ENCODE measurements at places on chromosomes 13 and 19.

- no peak for DNase-seq
These were observed 1.8 kb downstream of the SLITRK1 start for GRCh38 chr13:83880275-83881139.

- DNase-seq: no peak
These were observed 563 bp upstream of the GNG7 start for GRCh38 chr19:2703077-2703437.

DNA sequence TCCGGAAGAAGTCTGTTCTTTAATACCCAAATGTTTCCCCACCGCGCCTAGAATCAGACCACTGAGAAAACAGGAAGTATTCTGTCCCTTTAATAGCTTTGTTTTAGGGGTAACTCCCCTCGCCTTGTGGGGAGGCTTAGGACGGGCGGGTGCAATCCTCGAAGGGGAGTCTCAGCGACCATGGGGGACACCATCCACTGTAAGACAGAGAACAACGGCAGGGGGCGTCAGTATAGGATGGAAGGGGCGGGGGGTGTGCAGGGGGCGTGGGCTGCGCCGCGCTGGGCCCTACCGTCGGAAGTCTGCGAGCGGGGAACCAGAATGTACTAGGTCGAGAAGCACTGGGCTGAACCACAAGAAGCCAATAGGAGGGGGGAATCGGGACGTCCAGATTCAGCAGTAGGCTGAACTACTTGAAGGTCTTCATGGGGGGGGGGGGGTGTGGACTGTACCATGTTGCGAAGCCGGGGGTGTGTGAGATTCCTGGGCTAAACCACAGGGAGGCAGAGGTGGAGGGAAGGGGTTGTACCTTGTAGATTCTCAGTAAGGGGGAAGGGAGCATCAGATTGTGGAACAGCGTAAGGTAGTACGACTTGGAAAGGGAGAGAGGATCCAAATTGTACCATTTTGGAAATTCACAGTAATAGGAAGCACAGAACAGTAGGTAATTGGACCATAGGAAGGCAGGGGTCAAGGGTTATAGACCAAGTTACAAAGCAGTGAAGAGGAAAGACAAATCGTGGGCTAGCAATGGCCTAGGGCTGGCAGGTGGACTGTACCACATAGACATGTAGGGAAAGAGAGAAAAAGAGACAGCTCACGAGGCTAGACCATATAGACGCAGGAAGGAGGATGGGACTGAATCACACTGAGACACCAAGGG, 1.0 kb upstream of the DBP start:
- peak; percentile 91 for DNase-seq

- DNase-seq: no peak
These were observed 46.0 kb downstream of the C13orf46 start for GRCh38 chr13:113927661-113928581.

DNA sequence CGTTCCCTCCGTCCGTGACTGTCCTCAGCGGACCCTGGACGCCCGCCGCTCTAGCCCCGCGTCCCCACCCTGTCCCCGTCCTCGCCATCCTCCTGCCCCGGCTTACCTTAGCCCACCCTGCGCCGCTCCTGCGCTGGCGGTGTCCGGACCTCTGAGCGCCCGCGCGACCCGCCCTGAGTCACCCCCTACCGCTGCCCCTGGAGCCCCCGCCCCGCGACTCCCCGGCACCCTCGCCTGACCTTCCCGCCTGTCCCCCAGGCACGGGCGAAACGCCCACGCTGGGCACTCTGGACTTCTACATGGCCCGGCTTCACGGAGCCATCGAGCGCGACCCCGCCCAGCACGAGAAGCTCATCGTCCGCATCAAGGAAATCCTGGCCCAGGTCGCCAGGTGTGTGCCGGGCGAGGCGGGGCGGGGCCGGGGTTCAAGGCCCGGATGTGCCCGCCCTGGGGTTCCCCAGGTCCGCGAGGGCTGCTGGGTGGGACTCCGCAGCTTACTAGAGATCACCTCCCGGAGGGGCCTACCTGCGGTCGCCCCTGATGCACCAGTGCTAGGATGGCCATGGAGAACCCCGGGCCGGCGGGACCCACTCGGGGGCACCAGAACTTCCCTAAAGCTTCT, 5.1 kb downstream of the HMG20B start:
- no peak for DNase-seq

DNA sequence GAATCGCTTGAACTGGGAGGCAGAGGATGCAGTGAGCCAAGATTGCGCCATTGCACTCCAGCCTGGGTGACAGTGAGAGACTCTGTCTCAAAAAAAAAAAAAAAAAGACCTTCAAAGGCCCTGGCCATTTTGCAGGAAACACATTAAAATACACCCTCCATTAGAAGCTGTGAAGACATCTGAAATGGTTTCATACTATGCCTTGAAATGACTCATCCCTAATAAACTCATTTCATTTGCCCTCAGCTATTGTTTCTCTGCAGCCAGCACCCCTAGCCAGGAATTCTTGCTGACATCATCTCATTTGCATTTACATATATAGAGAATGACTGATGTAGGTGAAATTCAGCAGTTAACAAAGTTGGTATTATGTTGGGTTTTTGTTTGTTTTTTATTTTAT, 8.7 kb downstream of the EML2 start:
- no peak for DNase-seq

DNA sequence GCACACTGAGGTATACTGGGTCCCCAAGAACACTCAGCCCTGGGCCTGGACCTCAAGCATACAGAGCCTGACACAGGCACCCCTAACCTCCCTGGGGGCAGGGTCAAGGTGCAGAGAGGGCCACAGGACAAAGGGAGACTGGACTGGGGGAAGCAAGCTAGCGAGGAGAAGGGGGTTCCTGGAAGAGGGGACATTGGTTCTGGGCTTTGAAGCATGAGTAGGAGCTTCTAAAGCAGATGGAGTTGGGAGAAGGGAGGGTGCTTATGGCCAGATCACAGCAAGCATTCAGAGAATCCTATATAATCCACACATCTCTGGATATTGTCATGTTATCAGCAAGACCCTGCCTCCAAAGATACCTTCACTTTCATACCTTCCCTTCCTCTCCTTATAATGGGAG, 3.2 kb downstream of the CIB3 start:
- no peak for DNase-seq

DNA sequence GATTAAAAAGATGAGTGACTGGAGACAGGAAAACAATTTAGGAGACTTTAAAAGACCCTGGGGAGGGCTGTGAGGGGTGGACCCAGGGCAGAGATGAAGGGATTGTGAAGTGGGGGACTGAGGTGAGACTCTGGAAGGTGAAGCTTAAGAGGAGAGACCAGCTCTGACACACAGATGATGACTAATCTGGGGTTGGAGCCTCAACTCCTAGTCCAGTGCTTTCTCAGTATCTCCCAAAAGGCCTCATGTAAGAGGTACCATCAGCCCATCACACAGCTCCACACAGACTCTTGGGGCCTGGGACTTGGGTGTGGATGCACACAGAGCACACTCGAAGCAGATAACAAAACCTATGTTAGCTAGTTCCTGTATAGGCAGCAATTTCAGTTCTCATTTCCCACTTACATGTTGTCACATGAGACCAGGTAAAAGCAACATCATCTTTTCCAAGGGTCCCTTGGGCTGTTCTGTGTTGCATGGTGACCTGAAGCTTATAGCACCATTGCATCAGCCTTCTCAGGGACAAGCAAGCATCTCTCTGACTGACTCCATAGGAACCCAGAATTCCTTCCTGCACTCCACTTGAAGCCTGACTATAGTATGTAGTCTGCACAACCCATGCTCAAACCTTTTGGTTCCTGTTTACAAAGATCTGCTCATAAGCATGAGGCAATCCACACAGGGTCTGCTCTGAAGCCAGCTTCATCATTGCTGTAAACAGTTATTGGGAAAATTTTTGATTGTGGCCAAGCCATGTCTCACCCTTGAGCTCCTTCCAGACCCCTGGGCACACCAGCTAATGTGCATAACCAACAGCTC, 88.6 kb upstream of the MYCBP2 start:
- no peak for DNase-seq

GRCh38 chr13:40058757-40059236, 403.3 kb downstream of the COG6 start:
- no peak for DNase-seq

DNA sequence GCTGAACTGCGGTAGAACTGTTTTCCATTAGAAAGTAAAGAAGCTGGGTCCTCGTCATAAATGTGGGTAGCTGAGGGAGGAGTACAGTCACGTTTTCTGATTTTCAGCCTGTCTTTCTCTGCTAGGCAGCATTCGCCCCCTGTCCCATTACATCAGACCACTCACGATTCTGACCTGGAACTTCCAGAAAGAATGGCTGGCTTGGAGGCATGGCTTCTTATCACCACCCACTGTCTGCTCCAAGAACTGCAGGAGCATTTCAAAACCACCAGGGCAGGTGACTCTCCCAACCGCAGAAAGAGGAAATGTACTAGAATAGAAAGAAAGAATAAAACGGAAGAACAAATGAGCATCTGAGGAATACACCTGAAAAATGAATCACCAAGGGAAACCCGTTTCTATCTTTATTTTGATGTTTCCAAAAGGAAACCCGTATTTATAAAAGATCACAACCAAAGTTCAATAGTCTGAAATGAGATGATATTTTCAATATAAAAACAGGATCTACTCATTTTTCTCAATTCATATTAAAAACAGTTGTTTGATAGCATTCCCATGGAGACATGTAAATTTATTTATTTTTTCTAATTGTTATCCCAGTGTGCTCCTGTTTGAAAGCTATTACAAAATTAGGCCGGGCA, 22.1 kb upstream of the POMP start:
- DNase-seq: peak; percentile 48

GRCh38 chr13:100396776-100397175, 191.8 kb downstream of the GGACT start:
- DNase-seq: no peak

DNA sequence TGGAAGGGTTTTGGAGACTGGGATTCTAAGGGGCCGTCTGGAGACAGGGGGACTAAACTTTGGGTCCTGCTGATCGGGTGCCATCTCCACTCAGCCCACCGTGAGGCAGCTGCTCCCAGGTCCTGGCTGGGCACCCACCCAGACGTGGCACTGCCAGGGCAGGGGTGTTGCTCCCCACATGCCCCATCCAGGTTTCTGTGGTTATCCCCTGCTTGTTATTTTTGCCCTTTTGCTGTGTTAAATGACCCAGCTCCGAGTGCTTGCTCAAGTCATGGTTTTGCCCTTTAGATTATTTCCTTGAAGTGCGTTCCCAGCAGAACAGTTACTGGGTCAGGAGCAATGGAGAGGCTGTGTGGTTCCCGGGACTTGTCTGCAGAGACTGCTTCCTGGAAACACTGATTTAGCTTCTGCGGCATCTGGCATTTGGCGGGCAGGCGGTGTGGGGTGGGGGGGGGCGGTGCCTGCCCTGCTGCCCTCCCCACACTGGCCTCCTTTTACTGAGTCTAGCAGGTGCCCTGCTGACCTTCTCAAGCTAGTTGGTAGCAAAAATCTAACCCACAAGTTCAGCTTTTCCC, 1.9 kb downstream of the RAB11B start:
- DNase-seq: no peak

GRCh38 chr19:38921420-38922274, 8.9 kb downstream of the SARS2 start:
- DNase-seq: no peak

DNA sequence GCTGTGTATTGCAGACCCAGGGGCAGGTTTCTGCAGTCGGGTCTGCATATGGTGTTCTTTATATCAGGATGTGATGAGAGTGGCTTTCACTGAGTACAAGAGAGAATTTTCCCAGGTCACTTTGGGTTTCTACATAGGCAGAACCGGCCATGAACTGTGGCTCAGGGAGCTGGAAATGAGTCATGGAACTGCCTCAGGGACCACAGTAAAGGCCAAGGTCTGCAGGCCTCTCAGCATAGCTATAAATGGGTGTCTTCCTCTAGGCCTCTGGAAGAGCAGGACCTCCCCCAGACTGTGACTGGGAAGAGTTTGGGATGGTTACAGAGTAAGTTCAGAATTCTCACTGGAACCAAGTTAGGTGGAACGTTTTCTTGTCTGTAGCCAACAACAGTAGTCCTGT, 51.8 kb upstream of the ZNF681 start:
- no peak for DNase-seq

DNA sequence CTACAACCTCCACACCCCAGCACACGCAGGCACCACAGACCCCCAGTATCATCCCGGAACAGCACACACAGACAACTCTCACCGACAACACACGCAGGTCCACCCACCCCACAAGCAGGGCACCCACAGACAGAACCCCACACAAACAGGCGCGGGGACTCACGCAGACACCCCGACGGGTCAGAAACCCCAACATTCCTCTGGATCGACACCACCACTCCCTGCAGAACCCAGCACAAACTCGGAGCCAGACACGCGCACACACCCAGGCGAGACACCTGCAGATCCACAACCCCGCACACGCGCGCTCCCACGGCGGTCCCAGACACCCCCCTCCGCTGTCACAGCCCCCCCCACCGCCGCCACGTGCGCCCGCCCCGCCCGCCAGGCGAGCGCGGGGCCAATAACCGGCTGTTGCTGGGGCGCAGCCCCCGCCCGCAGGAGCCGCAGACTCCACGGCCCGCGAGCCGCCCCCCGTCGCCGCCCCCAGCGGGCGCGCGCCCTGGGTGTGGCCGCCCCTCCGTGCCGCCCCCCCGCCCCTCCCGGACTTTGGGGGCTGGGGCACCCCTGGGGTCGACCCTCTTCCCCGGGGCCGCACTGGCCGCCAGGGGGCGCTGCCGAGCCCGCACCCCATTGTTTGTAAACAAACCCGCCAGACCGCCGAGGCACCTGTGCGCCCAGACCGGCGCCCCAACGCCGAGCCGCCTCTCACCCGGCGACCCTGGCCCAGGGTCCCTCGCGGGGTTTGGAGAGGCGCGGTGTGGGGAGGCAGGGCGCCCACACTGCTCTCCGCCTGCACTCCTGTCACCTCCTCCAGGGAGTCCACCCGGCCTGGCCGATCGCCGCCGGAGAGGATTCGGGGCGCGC, 712 bp downstream of the BBC3 start:
- DNase-seq: peak; percentile 90

DNA sequence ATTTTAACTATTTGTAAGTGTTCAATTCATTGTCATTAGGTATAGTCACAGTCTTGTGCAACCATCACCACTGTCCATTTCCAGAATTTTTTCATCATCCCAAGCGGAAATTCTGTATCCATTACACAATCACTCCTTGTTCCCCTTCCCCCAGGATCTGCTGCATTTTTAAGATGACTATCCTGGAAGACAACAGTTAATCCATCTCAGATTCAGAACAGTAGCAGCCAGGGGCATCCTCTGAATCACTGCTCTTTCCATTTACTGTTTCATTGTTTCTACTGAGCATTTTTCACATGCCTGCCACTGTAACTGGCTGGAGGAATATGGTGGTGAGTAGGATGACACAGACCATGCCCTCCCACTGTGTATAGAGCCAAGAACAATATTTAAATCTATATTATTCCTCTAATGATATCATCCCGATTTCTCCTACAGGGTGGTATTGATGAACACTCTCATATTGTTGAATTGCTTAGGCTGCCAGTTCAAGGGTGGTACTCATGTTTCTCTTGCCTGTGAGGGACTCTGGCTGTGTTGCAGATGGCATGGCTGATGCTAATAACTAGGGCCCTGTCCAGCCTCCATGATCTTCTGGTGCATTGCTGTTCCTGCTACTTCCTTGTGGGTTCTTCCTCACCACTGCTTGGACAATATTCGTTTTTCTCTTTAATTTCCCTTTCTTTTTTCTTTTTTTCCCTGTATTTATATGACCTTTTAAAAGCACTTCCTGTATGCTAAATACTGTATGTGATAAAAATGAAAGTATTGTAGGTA, 59.0 kb downstream of the WDFY2 start:
- DNase-seq: no peak

- peak; percentile 74 for DNase-seq
These were observed 32.7 kb downstream of the KDM4B start for GRCh38 chr19:5001615-5002014.

All from erythroblast (primary cell).